Activated effector memory CD4-positive, alpha-beta T cell treated with Interleukin-2 at 50 U/mL for 16 hours (primary cell): ENCODE measurements at places on chromosomes 1 and 21.

- no peak for DNase-seq
Measured at GRCh38 chr1:28512058-28512611, 6.3 kb downstream of the RCC1 start.

GRCh38 chr1:231518485-231519034 lies 9.9 kb upstream of the TSNAX start:
- DNase-seq = no peak

DNA sequence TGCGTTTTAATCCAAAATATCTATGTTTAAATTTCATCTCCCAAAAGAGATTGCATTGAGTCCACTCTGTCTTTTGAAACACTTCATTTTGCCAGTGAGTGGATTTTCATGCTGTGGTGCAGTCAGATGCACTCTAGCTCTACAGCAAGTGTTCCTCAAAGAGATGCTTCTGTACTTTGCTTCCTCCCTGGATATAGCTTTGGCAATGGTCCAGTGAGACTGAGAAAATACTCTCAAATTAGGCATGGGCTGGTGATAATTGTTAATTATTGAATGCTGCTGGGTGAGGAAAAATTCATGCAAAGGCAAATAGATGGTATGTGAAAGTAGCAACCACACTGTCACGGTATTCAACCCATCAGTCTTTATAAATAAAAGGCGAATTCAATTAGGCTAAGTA lies 396.9 kb downstream of the ADGRL2 start:
- DNase-seq = no peak

GRCh38 chr1:246383239-246383589 lies 123.9 kb downstream of the SMYD3 start:
- DNase-seq = no peak

GRCh38 chr21:29730281-29730680 lies 209.5 kb downstream of the GRIK1 start:
- no peak for DNase-seq

DNA sequence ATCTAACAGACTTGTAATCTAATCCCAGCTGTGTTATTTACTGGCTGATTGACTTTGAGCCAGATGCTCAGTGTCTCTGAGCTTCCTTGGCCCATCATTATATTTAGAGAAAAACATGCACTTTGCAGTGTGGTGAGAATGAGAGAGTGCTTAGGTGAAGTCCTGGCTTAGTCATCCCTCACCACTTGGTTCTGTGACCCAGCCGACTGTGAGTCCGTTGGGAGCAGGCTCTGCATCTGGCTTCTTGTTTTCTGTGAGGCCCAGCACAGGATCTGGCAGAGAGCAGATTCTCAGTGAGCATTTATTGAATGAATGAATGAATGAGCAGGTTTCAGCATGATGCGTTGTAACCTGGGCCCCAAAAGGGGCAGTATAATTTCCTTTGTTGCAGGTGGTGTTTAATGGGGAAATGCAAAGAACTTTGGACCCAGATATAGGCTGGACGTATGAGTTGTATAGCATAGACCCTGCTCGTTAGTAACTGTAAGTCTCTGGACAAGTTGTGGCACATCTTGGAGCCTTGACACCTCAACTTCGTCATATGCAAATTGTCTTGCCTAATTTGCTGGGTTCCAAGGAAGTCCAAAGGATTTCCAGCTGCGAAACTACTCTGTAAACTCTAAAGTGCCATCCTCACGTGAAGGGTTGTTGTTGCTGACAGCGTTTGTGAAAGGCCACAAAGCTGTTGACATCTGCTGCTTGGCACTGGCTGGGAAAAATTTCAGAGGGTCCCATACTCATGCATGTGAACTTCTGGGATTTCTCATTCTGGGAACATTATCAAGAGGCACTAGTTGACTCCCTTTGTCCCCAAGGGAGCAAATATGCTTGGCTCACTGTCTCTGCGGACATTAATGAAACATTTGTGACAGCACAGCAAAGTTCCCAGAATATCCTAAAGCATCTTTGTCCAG lies 138.8 kb upstream of the USP24 start:
- no peak for DNase-seq

DNA sequence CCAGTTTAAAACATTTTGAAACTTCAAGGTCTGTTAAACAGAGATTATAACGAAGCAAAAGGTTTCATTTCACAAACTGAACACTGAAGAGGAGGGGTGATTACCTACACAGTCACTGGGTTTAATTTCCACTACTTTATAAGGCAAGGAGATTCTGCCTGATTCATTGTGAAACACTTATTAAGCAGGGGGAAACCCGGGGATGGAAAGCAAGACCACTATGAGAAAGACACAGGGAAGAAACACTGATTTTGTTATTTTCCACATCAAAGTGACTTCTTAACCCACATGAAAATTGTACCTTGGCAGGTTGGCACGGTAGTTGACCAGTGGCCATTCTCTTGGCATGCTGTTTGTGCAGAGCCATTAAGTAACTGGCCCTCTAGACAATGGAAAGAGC lies 8.1 kb upstream of the F5 start:
- DNase-seq = no peak

GRCh38 chr1:56547977-56548376 lies 31.4 kb downstream of the PLPP3 start:
- DNase-seq = no peak

- no peak for DNase-seq
Measured at GRCh38 chr1:165254376-165254775, 102.1 kb downstream of the LMX1A start.

- no peak for DNase-seq
Measured at GRCh38 chr1:64703600-64703999, 41.3 kb upstream of the RAVER2 start.

GRCh38 chr1:62358665-62359373 lies 39.6 kb upstream of the KANK4 start:
- DNase-seq = no peak

DNA sequence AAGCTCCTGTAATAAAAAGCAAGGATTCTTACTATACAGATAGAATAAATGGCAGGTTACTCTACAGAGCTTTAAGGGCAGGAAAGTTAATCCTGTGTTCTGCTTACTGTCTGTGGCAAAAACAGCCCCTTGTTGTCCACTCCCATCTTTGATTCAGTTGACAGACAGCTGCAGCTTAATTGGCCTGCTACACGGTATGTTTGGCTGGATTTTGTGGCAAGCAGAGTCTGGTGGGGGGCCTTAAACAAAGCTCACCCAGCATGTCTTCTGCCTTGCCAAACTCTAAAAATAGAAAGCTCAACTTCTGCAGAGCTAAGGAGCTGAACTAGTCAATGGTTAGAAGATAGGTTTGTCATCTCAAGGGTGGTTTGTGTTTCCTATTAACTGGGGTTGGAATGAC lies 407.2 kb downstream of the HLX start:
- DNase-seq = no peak

DNA sequence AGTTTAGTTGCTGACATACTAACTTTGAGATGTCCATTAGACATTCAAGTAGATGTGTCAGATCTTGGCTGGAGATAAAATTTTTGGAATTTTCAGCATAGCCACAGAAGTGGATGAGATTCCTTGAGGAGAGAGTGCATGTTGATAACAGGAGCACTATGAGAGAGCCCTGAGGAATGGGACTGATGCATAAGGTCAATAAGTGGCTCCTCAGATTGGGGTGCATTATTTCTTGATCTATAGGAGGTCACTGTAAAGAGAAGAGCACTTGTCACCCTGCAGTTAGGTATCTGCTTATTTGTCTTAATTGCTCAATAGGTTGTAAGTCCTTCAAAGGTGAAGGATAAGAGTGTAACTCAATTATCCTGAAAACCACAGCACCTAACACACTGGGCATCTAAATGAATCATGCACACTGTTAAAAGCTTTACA lies 52.0 kb upstream of the TACSTD2 start:
- DNase-seq = no peak

- DNase-seq = no peak
Measured at GRCh38 chr1:2539312-2539907, 9.3 kb upstream of the HES5 start.

GRCh38 chr1:20367116-20367585 lies 76.5 kb downstream of the VWA5B1 start:
- no peak for DNase-seq

DNA sequence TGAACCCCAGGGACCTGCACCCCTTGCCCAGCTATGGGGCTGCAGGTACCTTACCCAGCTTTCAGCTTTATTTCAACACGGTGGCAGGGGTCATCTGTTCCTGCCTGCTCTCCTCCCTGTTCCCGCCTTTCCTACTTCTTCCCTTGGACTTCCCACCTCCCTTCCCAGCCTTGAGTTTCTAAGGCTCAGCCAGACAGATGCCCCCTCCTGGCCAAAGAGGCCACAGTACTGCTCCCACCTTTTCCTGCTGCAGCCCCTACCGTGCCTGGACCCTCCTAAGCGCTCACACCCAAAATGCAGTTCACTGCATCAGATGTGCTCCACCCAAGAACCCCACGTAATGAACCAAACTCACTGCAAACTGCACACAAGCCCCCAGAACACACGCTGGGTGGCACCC lies 7.7 kb downstream of the NOC2L start:
- DNase-seq = no peak

DNA sequence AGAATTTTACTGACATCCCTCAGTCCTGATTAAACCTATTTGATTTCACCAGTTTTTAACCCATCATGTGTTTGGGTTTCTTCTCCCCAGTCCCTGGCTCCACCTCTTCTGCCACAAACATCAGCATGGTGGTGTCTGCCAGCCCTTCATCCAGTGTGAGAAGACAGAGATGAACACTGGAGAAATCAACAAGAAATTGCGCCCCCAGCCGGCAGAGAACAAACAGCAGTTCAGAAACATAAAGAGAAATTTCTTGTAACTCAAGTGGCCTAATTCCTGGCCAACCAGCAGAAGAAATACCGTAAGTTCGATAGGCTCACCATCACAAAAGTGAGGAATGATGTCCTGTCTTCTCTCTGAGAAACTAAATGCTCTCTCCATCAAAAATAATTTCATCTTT lies 18.3 kb downstream of the S100A11 start:
- no peak for DNase-seq

DNA sequence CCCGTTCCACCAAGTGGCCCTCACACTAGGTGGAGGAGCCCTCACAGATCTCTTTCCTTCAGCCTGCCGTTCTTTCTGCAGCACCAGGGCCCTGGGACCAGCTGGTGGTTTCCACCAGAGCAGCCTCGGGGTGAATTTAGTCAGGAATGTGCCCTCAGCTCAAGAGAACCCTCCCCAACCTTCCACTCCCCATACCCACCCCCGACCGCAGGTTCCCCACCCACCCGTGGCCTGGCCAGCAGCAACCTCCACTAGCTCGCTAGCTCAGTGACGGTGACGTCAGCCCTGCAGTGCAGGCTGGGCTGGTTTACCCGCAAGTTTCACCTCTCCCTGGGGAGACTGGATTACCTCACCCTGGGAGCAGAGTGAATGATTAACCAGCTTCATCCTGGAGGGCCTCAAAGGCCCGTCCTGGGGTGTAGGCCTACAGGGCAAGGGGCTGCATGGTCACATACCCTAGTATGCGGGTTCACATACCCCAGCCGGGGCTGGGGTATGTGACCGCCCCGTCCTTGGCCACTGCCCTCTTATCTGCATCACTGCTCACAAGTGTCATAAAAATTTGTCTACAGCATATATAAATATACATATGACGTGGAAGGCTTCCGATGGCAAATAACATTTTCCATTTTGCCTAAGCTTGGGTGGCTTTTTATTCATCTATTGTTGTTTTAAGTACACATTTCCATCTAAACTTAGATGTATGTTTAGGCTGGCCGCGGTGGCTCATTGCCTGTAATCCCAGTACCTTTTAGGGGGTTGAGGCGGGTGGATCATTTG lies 24.5 kb downstream of the ELF3 start:
- DNase-seq = no peak

DNA sequence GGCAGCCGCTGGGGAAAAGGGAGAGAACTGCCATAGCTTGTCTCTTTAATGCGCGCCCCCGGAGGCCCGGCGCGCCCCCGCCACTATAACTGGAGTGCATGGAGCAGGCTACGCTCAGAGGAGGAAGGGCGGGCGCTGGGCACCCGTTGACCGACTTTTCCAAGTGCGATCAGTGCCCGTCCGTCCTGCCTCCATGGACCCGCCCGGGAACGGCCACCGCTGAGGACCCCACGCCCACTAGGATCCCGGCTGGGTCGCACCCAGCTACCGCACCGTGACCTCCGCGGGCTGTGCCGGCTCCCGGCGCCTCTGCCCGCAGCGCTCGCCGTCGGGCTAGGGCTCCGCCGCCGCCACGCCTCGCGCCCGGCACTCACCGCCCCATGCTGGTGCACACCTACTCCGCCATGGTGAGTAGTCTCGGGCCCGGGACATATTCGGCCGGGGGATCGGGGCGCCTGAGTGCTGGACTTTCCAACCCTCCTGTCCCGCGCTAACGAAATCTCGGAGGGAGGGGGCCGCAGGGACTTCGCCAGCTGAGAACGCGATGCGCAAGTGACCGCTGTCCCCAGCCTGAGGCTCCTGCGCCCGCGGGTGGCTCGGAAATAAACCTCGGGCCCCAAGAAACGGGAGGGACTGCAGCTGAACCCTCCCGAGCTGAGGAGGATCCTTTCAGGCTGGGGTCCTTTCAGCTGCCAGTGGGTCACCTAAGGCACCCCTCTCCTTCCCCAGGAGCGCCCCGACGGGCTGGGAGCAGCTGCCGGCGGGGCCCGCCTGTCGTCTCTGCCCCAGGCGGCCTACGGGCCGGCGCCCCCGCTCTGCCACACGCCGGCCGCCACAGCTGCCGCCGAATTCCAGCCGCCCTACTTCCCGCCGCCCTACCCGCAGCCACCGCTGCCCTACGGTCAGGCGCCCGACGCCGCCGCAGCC lies at the start of gene TFAP2E:
TFAP2E (plus strand) TSS at position 117 of the 927 bp plus-strand sequence; CDS start at position 381, 264 bp downstream.
- DNase-seq = no peak

DNA sequence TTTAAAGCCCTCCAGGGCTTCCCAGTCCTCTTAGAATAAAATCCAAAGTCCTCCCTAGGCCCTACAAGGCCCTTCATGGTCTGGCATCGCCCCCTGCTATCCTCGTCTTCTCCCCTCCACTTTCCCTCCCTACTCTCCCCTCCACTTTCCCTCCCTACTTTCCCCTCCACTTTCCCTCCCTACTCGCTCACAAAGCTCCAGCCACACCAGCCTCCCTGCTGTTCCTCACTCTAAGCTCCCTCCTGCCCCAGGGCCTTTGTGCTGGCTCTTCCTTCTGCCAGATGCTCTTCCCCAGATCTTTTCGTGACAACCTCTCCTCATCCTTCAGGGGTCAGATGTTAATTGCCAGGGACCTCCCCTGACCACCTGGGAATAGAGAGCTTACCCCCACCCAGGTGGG lies 12.8 kb downstream of the ARHGEF19 start:
- DNase-seq = no peak

GRCh38 chr1:184768467-184768866 lies 13.8 kb upstream of the EDEM3 start:
- DNase-seq = no peak

- peak; percentile 33 for DNase-seq
Measured at GRCh38 chr21:14773777-14774345, 227.7 kb upstream of the SAMSN1 start.

GRCh38 chr1:186948535-186948934 lies 119.8 kb downstream of the PLA2G4A start:
- DNase-seq = no peak

GRCh38 chr1:147168626-147169058 lies 3.6 kb downstream of the PRKAB2 start:
- no peak for DNase-seq

DNA sequence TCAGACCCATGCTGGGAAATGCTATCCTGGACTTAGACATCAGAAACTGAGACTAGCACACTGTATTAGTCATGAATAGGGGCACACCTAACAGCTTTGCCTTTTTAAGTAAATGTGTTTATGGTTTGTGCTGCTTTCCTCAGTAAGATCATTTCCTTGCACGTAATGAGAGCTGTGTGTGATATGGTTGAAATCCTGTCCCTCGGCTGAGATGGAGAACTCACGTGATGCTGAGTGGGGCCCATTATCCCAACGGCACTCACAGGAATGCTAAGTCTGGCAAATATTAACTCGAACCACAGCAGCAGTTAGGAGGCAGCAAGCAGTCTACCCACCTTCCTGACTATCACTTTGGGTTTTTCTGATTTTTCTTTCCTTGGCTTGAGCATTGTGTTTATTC lies 38.2 kb downstream of the BCL9 start:
- DNase-seq = no peak
